ENCODE measurements at places on chromosomes 12 and 14. TPM values are rescaled to one million over a fixed set of nuclear protein-coding genes. Genes with fewer than 3 reads are reported as not detected.

The ACOT4 gene
- 0.05 TPM for total RNA-seq

DNA sequence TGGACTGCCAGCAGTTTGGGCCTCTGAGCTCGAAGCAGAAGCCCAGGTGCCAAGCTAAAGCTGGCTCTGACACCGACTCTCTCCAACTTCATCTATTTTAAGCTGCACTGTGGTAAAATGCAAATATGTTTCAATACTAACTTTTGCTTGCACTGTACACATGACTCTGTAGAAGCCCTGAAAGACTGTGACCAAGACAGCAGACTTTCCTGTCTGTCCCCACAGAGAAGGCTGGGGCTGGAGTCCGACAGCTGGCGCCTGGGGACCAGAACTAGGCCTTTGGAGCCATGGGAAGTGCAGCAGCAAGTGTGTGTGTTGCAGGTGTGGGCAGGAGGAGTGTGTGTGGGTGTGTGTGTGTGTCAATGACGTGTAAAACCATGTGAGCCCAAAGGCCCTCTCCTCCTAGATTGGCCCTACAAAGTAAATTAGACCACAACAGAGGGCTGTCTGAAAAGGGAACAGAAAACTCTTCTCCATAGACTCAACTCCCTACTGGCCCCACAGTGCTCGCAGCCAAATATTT, 16.4 kb upstream of the RAB35 start:
- no peak for DNase-seq

- DNase-seq, result peak; percentile 24
Observed at GRCh38 chr14:22976620-22977433, 5.5 kb downstream of the AJUBA start.

- DNase-seq, result peak; percentile 36
Observed at GRCh38 chr12:123094349-123095077, 56.4 kb downstream of the PITPNM2 start.

All from myocyte (in vitro differentiated cells).